ENCODE measurements at places on chromosomes 5 and 9.

GRCh38 chr5:138459311-138459933 lies 5.9 kb upstream of the EGR1 start:
- no peak for DNase-seq

- DNase-seq: no peak
These were observed 43.9 kb downstream of the PDCD1LG2 start for GRCh38 chr9:5554254-5554653.

DNA sequence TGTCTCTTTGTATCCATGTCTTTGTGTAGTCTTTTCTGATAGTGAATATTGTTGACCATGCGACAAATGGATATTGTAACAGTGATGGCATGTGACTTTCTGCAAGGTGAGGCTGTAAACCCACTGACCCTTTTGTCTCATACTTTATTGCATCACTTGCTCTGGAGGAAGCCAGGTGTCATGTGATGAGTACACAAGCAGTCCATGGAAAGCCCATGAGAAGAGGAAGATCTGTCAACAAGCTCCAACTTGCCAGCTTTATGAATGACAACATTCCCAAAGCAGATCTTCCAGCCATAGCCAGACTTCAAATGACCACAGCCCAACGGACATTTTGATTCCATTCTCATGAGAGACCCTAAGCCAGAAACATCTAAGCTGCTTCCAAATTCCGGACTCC lies 450.1 kb upstream of the ACTBL2 start:
- DNase-seq: no peak

- DNase-seq: no peak
These were observed 506.9 kb downstream of the ZNF608 start for GRCh38 chr5:124239572-124239971.

GRCh38 chr5:41246376-41246775 lies 33.0 kb upstream of the C6 start:
- DNase-seq: peak; percentile 3

DNA sequence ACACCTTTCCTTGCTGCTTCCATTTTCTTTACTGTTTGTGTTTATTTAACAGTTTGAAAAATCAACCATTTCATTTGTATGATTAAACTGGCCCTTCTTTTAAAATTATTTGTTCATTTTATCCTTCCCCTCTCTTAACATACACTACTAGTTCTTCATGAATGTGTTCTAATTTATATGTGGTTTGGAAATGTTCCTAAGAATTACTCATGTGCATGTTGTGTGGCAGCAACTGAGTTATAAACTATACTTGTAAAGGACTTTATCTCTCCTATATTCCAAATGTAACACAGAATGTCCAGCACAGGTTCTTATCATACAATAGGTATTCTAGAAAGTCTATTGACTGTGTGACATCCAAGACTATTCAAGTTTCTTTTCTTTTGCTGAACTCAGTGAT lies 358.2 kb upstream of the MEF2C start:
- DNase-seq: peak; percentile 52

GRCh38 chr5:35342664-35343063 lies 112.4 kb upstream of the PRLR start:
- no peak for DNase-seq

DNA sequence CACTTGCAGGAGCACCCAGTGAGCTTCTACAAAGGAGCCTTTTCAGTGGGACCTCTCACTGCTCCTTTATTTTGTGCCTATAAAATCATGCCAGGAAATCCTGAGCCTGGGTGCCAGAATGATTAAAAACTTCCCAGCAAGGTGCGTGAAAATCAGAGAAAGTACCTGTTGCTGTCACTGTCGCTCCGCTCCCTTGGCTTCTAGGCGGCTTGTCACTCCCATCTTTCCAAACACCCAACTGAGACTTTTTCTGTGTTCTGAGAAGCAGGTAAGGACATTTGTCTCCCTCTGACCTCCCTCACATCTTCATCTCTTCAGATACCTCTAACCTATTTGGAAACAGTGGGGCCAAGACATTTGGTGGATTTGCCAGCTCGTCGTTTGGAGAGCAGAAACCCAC lies 53.9 kb downstream of the FAM78A start:
- DNase-seq: no peak

DNA sequence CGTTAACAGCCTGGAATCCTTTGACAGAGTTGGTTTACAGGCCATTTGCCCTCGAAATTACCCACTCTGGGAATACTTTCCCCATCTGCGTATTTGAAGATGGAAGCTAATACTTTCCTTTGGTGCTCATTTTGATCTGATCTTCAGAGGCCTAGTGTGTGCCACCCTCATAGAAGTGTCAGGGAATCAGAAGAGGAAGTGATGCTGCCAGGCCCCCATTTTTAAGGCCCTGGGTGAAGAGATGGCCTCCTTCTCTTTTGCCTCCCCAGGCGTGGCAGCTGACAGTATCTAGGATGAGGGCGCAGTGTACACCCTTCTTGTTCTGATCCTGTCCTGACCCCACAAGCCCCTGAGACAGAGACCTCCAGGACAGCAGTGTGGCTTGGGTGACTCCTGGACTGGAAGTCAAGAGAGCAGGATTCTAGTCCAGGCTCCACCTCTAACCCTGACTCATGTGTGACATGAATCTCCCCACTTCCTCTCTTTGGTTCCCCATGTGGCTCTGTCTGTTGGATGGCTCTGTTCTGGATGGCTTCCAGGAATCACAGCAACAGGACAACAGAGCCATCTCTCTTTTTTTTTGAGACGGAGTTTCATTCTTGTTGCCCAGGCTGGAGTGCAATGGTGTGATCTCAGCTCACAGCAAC lies 27.8 kb downstream of the CSF1R start:
- peak; percentile 90 for DNase-seq

GRCh38 chr5:96657068-96657467 lies 5.1 kb upstream of the CAST start:
- DNase-seq: peak; percentile 93

DNA sequence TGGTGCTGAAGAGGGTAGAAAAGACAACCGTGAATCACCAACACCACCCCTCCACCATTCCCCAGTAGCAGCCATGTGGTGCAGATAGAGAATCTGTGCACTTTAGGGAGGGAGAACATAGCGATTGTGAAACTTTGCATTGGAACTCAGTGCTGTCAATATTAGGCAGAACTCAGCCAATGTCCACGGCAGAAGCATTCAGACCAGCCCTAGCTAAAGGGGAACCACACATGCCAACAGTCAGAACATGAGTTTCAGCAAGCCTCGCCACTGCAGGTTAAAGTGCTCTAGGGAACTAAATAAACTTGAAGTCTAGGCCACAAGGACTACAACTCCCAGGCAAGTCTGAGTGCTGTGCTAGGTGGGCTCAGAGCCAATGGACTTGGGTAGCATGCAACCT lies 38.5 kb upstream of the DEPDC1B start:
- DNase-seq: no peak

DNA sequence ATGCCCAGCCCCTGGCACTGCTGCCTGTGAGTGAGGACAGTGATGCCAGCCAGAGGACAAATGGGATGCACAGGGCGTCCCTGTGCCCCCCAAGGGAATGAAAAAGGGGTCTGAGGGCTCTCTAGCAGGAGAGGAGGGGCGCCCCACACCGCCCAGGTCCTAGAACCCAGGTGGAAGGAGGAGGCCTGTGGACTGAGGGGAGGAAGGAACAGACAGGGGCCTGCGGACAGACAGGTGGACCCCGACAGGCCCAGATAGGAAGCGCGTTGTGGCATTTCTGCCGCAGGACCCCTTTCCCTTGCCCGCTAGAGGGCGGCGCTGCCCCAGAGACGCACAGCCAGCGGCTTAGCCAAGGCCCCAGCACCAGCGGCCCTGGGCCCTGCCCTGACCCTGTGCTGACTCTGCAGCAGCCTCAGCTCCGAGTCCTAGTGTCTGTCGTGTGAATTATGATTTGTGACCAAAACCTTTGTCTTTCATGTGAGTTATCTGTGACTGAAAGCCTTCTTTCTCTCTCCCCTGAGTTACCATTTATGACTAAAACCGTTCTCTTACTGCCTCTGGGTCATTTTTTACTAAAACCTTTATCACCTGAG lies 30.7 kb downstream of the TRIP13 start:
- DNase-seq: peak; percentile 65

- no peak for DNase-seq
These were observed 1227.2 kb upstream of the WWC1 start for GRCh38 chr5:167064198-167064776.

GRCh38 chr9:135216791-135217441 lies 129.4 kb downstream of the OLFM1 start:
- DNase-seq: no peak

- DNase-seq: no peak
These were observed 37.8 kb downstream of the SLC46A2 start for GRCh38 chr9:112852741-112853504.

DNA sequence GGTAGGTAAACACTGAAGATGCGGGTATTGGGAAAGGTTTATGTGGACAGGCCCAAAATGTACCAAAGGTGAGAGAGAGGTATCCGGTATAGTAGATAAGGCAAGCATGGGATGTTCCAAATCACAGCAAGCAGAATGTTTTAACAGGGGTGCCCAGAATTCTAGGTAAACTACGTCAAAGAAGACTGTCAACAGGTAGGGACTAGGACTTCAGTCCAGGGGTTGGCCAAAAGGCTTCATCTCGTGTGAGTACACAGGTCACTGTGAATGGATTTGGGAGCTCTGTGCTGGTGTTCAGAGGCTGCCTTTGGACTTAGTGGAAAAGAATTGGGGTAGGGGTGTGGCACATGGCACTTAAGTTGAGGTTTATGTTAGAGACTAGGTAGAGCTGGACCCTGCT lies 66.4 kb downstream of the PIK3R1 start:
- DNase-seq: no peak

- DNase-seq: peak; percentile 94
These were observed 614.1 kb downstream of the EBF1 start for GRCh38 chr5:158485604-158486081.

GRCh38 chr9:124940521-124940893 lies 376 bp downstream of the GOLGA1 start:
- DNase-seq: no peak

GRCh38 chr5:132407970-132408369 lies 38.5 kb downstream of the SLC22A5 start:
- peak; percentile 31 for DNase-seq

GRCh38 chr5:138698713-138699112 lies 54.5 kb upstream of the CTNNA1 start:
- no peak for DNase-seq

All from AG10803 (cell line).